ENCODE measurements at places on chromosomes 5 and 9. TPM values are rescaled to one million over a fixed set of nuclear protein-coding genes. Genes with fewer than 3 reads are reported as not detected.

DNA sequence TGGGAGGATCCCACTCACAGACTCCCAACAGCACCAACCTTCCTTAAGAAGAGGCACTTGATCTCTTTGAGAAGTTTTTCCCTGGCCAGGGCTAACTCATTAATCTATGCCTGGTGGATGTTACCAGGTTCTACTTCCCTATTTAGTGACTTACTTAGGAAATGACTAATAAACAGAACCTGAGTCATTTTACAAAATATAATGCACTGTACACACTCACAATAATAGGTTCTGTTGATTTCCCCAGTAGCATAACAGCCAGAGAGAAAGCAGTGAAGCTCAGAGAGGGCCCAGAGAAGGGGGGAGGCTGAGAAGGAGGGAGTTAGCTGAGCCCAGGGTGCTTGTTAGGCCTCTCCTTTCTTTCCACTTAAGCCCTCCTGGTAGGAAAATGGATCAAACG, 27.1 kb downstream of the FRMD3 start:
- DNase-seq = no peak

- DNase-seq = no peak
Observed at GRCh38 chr5:78744951-78745534, 96.5 kb upstream of the LHFPL2 start.

DNA sequence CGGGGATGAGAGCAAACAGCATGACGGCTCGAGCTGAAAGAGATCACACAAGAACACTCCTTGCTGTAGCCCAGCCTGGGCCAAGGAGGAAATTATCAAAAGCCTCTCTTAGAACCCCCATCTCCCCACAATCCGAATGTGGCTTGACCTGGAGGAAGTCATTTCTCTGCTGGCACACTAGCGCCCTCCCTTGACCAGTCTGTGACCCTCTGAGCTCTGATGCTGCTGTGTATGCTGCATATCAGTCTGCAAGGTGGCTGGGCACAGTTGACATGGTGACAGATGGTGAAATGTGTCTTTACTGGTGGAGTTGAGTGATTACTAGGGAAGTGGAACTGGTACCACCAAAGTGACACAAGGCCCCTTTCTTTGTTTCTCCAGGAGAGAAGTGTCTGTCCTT, 3.3 kb downstream of the SLC46A2 start:
- no peak for DNase-seq

The TLX3 gene
- total RNA-seq = not detected

DNA sequence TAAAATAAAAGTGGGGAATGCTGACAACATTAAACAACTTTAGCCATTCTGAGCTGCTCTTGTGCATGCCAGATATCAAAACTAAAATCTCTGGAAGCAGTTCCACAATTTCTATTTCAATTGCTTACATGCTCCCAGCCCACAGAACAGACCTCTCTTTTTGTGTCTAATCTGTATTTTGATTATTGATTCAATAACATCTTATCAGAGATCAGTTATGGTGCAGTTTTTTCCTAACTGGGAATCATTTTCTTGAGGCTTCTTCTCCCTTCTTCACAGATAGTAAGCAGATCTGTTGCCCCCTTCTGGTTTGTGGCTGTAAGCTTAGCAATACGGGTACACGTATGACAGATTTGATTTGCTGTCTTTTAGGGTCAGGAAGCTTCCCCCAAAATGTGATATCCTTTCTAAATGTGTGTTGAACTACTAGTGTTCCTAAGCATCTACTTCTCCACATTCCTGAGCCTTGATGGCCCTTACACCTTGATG, 39.4 kb downstream of the MRPS27 start:
- DNase-seq = no peak

- no peak for DNase-seq
Observed at GRCh38 chr9:15068261-15068660, 158.0 kb upstream of the FREM1 start.

The PAIP2 gene
- total RNA-seq = 39.4 TPM

GRCh38 chr9:127293328-127293727, 28.8 kb downstream of the GARNL3 start:
- DNase-seq = no peak

DNA sequence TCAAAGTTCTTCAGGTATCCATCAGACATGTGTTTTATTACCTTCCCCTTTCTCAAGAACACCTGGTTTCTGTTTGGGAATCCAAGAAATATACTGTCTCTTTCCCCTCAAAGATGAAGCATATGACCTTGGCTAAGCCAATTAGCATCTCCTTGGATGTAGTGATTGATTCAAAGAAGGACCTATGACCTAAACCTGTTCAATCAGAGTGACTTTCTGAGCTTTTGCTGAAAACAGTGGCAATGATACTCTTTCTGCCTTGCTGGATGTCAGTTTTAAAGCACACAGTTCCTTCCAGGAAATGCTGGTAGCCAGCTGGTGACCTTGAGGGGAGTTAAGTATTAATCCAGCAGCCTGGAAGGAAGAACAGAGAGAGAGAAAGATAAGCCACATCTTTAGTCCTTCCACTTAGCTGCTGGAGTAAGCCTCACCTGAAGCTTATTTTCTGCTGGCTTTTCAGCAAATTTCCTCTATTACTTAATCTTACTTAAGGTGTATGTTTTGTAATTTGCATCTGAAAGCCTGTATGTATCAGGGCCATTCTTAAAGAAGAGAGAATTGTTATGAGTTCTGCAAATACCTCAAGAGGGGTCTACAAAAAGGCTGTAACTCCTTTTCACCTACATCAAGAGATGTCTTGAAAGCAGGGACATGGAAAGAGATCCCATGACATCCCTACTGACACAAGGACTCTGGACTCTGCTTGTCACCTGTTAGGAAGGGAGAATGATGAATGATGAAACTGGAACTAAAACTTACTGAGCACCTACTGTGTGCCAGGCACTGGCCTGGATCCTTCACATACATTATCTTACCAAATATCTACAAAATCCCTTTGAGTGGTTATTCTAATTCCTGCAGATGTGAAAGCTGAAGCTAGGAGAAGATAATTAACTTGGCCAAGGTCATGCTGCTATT, 35.2 kb upstream of the PIK3R1 start:
- DNase-seq = peak; percentile 73

DNA sequence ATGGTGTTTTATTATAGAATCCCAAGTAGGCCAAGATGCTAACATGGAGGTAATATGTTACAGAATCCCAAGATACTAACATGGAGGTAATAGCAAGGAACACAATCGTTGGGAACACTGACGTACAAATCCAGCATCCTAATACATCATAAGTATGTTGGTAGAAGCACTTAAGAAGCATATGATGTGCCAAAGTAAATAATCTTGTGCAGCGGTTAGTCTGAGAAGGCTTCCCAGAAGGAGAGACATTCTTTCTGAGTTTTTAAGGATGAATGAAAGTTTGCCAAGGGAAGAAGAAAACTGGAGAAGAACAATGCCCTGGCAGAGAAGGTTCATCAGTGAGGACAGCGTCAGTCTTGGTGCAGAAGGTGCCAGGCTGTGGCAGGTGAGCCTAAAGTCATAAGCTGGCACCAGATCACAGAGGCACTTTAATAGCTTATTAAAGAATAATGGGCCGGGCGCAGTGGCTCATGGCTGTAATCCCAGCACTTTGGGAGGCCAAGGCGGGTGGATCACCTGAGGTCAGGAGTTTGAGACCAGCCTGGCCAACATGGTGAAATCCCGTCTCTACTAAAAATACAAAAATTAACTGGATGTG, 294.5 kb upstream of the PIK3R1 start:
- no peak for DNase-seq

The PCDHB7 gene
- 0.40 TPM for total RNA-seq

- DNase-seq = no peak
Observed at GRCh38 chr9:19782005-19782404, 6.8 kb downstream of the SLC24A2 start.

The MEF2C gene
- 7.3 TPM for total RNA-seq

GRCh38 chr9:33105959-33106358, 29.5 kb upstream of the SMU1 start:
- DNase-seq = no peak

GRCh38 chr5:77308154-77308960, 97.9 kb downstream of the PDE8B start:
- no peak for DNase-seq

DNA sequence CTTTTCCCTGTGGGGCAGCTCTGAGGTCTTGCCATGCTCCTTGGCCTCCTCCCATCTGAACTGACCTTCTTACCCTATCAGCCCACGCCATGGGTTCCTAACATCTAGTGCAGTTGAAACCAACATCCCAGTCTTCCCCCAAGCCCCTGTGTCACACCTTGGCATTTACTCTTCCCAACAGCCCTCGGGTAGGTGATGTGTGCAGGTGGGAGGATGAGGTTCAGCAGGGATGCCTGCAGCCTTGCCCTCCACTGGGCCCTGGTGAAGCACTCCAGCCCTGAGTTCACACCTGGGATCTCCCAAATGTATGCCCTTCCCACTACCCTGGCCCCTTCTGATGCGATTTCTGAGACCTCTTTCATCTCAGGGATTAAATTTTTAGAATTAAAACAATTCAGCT, 15.5 kb downstream of the IRX2 start:
- DNase-seq = no peak

- no peak for DNase-seq
Observed at GRCh38 chr5:154228696-154229095, 38.2 kb downstream of the GALNT10 start.

GRCh38 chr5:148808864-148809642, 17.4 kb upstream of the ADRB2 start:
- DNase-seq = no peak

- no peak for DNase-seq
Observed at GRCh38 chr9:86470326-86470725, 116.1 kb upstream of the TUT7 start.

GRCh38 chr9:83960991-83961390, 19.0 kb downstream of the HNRNPK start:
- no peak for DNase-seq

- DNase-seq = peak; percentile 32
Observed at GRCh38 chr9:70043689-70044489, at the start of gene MAMDC2. TSS of gene MAMDC2 (plus strand) at chr9:70043848. CDS start at chr9:70044198, 350 bp downstream.

DNA sequence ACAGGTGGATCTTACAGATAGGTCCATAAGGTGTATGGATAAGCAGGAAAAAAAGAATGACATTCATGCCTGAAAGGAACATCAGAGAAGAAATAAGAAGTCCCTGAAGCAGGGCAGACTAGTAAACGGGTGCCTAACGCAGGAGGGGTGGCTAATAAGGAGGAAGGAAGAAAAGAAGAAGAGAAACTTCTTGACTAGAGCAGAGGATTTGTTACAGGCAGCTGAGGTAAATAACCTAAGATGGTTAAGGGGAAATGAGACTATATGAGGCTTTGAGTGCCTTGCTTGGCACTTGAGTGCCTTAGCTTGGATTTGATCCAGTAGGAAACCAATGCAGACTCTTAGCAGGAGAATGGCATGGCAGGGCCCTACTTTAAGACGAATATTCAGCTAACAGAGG, 313.5 kb upstream of the PDE4D start:
- DNase-seq = no peak

DNA sequence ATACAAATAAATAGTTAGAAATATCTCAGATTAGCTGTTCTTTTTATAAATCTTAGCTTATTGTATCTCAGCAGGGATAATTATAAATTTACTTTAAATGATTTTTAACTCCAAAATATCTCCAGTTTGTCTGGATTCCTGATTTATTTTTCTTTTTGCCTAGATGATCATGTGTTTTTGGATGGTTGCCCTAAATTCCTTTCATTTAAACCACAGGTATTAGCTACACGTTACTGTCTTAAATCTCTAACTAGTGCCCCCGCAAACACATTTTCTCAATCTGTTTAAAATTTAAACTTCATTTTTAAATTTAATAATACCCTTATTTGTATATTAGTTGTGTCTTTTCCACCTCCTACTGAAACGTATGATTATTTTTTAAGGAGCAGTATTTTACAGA, 5.6 kb downstream of the FER start:
- DNase-seq = no peak

GRCh38 chr9:93670208-93671019, 94.0 kb downstream of the PHF2 start:
- peak; percentile 11 for DNase-seq

DNA sequence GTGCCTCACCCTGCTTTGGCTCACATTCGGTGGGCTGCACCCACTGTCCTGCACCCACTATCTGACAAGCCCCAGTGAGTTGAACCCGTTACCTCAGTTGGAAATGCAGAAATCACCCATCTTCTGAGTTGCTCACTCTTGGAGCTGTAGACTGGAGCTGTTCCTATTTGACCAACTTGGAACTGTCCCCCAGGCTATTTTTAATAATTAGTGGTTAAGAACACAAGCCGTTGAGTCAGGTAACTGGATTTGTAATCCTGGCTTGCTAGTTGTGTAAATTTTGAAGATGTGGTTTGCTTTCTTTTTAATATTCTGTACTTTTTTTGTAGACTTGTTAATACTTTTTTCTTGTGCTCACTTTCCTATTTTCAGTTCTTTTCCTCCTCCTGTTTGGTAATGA, 81.2 kb downstream of the CNTLN start:
- no peak for DNase-seq

DNA sequence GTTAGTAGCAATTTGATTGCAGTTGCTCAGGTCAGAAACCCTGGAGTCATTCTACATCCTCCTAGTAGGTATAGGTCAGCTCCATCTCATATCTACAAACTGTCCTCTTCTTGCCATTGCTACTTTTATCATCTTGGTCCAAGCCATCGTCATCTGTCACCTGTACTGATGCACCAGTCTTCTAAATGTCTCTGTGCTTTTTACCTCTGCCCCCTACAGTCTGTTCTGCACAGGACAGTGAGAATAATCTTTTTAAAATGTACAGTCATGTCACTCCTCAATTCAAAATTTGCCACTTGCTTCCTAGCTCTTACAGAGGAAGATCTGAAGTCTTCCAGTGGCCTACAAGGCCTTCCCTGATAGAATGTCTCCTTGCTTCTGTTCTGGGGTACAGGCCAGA, 6.8 kb downstream of the NNT start:
- no peak for DNase-seq

DNA sequence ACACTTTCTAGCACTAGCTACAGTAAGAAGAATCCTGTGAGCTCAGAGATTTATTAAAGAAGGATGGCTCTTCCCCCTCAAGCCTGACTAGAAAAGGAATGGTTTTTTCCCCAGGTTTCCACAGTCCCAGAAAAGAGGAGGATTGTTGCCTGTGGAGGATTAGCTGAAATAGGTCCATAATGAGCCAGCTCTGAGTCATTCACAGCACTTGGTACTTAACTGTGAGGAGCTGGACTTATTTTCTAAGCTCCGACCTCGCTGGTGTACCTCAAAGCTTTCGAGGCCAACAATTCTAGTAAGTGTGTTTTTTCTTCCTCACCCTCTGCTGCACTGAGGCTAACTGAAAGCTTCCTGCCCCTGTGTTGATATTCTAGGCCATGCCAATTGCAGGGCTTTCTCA, 222.5 kb upstream of the IL12B start:
- DNase-seq = no peak

DNA sequence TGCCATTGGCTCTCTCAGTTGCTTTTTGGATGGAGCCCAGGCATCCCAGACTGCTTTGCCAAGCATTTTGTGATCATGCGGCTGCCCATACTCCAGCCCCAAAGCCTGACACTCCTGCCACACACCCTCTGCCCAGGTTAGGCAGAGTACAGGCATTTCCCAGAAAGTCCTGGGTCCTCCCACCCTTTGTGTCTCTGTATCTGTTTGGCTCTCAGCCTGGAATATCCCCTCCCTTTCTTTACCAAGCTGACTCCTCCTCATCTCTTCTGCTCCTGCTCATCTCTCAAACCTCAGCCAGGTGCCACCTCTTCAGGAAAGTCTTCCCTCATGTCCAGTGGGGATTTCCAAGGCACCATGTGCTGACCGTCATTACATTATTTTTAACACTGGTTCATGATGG, 14.3 kb upstream of the SH3RF2 start:
- DNase-seq = no peak

All from colonic mucosa (tissue), 4 donors.